ENCODE measurements at places on chromosomes 3 and 15.

- no peak for DNase-seq
These were observed 13.6 kb upstream of the CSRNP1 start for GRCh38 chr3:39166932-39167532.

- DNase-seq, result peak; percentile 8
These were observed 36.4 kb downstream of the CFAP100 start for GRCh38 chr3:126431103-126431534.

- no peak for DNase-seq
These were observed 628.5 kb downstream of the ROBO2 start for GRCh38 chr3:77668376-77668775.

DNA sequence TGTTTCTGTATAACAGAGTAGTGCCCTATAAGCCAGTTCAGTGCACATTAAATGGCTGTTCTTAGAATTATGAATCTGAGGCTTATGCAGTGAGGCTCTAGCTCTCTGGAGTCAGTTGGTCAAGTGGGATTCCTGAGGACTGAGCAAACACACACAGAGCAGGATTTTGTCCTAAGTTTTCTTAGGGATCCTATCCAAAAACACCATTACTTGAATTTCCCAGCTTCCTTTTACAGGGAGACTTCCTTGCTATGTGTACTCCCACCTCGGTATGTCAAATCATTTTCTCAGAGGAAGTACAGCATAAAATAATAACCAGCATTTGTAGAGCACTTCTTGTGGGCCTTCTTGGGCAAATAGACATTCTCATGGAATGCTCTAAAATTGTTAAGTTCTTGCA, 63.1 kb upstream of the GOLGA6B start:
- no peak for DNase-seq

DNA sequence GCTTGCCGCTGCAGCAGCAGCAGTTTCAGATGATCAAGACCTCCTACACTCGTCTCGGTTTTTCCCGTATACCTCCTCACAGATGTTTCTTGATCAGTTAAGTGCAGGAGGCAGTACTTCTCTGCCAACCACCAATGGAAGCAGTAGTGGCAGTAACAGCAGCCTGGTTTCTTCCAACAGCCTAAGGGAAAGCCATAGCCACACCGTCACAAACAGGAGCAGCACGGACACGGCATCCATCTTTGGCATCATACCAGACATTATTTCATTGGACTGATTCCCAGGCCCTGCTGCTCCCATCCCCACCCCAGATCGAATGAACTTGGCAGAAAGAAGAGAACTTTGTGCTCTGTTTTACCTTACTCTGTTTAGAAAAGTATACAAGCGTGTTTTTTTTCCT, 17.6 kb downstream of the CALML4 start:
- no peak for DNase-seq

DNA sequence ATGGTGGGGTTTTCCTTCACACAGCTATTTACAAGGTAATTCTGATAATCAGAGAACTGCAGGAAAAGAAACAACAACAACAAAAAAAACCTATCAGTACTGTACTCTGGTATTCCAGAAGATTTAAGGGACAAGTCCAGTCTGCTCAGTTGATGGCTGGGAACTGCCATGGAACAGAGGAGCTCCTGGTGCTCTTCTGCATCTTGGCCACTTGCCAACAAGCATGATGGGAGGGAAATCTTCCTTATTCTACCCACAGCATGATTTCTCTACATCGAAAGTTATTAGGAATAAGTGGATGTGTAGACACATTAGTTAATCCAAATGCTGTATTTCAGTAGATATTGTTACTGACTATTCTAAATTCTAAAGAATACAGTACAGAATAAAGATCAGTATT, 51.7 kb downstream of the RASGRP1 start:
- no peak for DNase-seq
